ENCODE measurements at places on chromosomes 11 and 22.

DNA sequence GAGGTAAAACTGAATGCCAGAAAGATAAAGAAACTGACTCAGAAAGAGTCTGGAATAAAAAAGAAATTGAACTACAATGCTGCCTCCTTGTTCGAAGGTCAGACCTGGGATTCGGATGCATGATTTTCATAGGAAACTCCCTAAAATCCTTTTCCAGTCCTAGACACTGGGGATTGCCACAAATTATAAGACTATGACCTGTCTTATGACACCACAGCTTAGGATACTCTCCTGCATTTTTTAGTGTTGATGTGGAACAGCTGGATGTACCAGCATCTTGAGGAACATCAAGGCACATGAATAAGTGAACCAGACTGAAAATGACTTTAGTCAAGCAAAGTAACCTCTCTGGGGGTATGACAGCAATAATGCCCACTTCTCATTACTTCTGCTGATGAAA, 9.0 kb downstream of the KIRREL3 start:
- no peak for DNase-seq

DNA sequence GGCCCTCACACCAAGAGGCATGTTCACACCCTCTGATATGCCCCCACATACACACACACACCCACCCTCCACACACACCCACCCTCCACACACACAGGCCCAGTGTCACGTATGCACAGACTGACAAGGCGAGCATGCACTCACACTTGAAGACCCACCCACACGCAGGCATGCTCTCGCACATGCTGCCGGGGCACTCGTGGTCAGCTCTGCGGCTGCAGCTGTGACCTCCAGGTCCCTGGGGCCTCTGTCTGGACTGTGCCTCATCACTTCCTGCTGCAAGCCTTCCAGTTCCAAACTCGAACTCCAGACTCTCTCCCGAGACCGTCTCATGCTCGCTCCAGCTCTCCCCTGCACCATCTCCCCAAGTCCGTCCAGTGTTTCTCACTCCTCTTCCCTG, 9.5 kb downstream of the DCHS1 start:
- DNase-seq: no peak

- DNase-seq: no peak
These were observed 110.0 kb downstream of the FBXO7 start for GRCh38 chr22:32584650-32585049.

GRCh38 chr22:43212434-43212952, 25.6 kb upstream of the TTLL12 start:
- no peak for DNase-seq

DNA sequence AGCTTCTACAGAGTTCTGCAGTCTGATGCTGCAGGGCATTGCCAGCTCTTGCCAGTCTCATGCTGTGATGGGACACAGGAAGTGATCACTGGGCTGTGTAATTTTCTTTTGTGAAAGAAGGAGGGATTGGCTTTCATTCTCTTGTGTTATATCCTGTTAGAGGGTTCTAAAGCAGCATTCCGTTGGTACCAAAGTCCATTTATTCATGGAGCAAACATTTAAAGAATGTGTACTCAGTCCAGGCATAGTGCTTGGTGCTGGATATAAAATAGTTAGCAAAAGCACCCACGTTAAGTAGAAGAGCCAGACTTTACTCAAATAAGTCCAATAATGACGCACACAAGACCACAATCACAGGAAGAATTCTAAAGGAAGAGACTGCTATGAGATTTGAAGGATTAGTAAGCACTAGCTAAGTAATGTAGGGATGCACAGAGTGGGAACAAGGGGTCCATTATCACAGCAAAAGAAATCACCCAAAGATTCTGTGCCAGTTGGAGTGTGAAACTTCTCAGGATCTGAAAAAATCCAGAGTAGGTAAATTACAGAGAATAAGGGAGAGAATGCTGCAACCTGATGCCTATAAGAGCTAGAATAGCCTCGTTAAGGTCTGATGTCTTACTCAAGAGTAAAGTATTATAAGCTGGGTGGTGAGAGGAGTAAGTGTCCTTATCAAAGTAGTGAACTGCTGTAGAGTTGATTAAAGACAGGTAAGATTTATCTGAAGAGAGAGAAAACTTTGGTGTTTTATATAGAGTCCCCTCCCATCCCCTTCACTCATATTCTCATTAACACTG, 728.3 kb downstream of the METTL15 start:
- no peak for DNase-seq

DNA sequence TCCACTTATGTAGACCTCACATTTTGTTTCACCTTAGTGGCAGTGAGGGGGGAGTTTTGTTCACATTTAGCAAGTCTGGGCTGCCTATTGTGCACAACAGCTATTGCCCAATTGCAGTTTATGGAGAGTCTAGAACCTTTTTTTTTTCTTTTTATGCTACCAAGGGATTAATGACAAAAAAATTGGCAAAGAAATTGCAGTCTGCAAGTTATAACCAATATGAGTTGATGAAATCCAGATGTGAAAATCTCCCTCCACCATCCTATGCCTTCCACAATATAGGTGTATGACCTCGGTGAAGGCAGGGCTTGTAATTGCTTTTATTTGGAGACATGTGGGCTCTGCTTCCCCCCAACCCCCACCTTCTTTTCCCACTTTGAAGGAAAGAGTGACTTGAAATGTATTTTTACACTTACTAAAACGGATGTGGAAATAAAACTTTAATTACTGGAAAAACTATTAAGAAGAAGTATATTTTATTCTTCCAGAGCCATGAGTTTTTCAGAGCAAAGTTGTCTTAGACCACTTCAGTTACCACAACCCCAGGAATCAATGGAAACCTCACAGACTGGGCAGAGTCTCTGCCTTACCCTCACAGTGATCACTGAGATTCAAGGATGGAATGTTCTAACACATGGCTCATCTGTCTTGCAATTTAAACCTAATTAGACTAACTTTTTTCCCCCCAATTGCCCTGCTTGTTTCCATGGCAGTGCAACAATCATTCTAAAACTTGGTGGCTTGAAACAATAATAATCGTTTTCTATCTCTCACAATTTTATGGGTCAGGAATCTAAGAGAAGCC, 120.8 kb upstream of the SLC5A12 start:
- no peak for DNase-seq

DNA sequence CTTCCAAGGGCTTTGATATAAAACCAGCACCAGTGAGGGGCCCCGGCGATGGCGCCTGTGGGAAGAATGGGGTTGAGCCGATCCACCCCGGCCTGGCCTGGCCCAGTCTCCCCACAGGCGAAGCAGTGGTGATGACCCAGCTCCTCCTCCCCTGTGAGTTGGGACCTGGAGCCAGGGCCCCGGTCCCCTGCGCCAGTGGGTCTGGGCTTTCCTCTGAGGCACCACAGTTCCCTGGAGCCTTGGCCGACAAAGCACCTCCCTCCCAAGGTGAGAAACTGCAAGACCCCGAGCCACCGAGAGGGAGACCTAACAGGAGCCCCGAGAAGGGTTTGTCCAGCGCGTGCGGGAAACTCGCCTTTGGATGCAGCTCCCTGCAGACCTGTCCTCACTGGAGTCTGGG, 942.9 kb downstream of the BRD1 start:
- no peak for DNase-seq

DNA sequence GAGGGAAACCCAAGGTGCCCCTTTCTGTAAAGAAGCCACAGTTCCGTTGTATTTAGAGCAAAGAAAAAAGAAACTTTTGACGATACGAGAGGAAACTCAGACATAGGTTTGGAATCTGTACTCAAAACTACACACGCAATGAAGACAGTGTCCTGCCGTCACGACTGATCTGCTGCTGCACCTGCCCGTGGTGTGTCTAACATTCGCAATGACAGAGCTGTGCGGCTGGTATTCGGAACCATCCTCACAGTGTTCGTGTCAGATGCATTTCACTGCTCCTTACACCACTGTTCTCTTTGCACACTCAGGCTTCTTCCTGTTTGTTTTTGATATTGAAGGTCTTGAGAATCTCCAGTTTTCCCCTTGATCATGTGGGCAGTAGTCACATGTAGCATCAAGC, 84.8 kb downstream of the RTL6 start:
- no peak for DNase-seq

- peak; percentile 69 for DNase-seq
These were observed 6.8 kb upstream of the TPBGL start for GRCh38 chr11:75233754-75234172.

GRCh38 chr11:104199053-104199452, 35.1 kb upstream of the PDGFD start:
- no peak for DNase-seq

DNA sequence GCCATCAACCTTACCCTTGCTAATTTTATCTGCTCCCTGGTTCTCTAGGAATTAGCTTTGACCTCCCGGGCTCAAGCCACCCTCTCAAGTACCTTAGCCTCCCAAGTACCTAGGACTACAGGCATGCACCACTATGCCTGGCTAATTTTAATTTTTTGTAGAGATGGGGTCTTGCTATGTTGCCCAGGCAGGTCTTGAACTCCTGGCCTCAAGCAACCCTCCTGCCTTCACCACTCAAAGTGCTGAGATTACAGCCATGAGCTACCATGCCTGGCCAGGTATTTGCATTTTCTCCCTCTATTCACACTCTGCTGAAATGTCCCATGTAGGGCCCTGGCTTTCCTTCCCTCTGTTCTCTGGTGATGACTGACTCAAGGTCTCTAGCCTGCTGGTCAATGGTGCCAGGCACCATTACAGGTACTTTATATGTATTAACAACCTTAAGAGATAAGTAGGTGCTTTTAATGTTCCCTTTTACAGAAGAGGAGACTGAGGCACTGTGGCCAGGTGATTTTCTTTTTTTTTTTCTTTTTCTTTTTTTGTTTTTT, 8.5 kb upstream of the WDR74 start:
- DNase-seq: no peak

- no peak for DNase-seq
These were observed 73.3 kb downstream of the FAM76B start for GRCh38 chr11:95716266-95716665.

DNA sequence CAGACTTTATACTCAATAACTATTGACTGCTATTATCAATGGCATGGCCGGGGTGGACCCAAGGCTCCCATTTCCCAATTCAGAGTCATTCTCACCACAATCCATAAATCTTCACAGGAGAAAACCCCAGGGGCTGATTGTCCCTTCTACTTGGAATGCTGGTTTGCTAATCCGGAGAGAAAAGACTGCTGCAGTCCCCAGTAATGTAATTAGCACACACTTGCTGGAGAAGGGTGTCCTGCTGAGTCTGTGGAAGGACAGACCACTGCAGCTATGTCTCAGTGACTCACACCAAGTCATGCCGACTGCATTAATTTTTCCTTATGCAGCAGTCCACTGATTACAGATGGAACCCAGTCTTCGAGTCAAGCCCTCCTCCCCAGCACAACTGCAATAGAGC, 5.9 kb upstream of the ETS1 start:
- DNase-seq: no peak

DNA sequence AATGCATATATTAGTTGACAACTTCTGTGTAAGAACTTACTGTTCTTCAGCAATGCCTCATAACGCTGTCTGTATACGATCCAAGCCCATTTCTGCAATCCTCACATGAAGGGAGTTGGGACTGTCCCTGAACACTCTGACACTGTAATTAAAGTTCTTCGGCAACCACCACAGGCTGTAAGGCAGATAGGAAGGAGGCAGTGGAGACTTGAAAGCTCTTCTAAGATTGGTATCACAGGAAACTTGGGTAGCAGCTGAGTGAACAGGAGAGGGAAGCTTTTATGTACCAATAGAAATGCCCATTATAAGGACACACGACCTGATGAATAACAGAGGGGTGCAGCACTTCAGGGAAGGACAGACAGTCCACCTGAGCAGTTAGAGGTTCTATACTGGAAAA, 12.0 kb upstream of the GAB2 start:
- no peak for DNase-seq

DNA sequence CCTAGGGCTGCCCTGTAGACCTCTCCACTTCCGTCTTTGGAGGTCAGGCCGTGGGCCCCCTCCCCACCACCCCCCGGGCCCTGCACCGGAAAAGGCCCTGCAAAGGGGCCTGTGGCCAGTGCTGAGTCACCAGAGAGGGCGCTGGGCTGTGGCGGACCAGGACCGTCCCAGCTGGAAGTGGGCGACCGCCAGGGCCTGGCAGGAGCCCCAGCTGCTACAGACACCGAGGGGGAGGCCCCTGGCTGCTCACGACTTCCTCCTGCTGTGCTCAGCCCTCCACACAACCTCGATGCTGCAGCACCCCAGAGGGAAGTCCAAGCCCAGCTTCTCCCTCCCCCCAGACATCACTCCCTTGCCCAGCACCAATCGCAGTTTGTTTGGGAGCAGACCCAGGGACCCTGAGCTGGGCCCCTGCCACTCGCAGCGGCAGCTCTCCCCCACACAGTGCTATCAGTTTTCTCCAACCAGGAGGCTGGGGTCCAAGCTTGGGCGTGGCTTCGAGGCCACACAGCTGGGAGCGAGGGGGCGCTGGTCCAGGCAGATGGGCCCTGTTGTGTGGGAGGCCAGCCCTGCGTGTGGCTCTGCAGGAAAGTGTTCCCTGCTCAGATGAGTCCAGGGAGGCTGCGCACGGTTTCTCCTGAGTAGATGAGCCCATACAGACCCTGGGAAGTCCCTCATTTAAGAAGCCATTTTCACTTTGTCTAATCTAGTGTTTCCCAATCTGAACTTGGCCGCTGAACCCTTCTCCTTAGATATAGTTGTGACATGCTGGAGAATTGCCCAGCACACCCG, 5.6 kb upstream of the SH3BP1 start:
- DNase-seq: peak; percentile 97

- DNase-seq: no peak
These were observed 22.1 kb upstream of the FGF3 start for GRCh38 chr11:69841170-69841858.

GRCh38 chr11:35142481-35143075, 3.6 kb downstream of the CD44 start:
- no peak for DNase-seq

DNA sequence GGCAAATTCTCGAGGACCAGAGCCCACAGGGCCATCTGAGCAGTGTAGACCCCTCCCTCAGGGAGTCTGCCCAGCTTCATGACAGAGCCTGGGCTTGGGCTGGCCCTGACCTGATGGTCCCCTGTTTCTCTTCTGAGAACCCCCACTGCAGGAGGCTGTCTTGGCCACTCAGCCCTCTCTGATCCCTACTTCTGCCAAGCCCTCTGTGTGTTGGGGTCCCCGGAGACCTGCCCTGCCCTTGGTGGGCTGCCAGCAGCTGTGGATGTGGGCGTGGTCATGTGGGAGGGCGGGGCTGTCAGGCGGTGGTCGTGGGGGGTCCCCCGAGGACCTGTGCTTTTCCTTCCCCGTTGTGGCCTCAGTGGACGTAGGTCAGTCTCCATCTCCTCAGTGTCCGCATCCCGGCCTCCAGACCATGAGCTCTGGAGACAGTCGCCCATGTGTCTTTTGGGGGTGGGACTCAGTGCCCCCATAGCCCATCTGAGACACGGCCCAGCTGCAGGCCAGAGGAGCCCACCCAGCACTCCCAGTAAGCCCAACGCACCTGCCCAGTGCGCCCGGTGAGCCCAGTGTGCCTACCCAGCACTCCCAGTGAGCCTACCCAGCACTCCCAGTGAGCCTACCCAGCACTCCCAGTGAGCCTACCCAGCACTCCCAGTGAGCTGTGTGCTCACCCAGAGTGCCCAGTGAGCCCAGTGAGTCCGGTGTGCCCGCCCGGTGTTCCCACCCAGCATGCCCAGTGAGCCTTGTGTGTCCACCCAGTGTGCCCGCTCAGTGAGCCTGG, 409.2 kb downstream of the TBC1D22A start:
- no peak for DNase-seq
